ENCODE measurements at places on chromosomes 7 and 10. TPM values are rescaled to one million over a fixed set of nuclear protein-coding genes. Genes with fewer than 3 reads are reported as not detected.
A peak's percentile ranks its signal among the peaks of the same experiment; 100 is the strongest.

GRCh38 chr10:64010711-64011110, 489.5 kb downstream of the REEP3 start:
- no peak for DNase-seq
- H3K4me3 ChIP-seq: no peak overlapping the region
- H3K4me1 ChIP-seq: no peaks in the 10 kb centered on the region
- H3K27me3 ChIP-seq: peaks cover 37% of the 10 kb centered on the region
- H3K27ac ChIP-seq: no peak overlapping the region
- H3K36me3 ChIP-seq: no peaks in the 10 kb centered on the region

DNA sequence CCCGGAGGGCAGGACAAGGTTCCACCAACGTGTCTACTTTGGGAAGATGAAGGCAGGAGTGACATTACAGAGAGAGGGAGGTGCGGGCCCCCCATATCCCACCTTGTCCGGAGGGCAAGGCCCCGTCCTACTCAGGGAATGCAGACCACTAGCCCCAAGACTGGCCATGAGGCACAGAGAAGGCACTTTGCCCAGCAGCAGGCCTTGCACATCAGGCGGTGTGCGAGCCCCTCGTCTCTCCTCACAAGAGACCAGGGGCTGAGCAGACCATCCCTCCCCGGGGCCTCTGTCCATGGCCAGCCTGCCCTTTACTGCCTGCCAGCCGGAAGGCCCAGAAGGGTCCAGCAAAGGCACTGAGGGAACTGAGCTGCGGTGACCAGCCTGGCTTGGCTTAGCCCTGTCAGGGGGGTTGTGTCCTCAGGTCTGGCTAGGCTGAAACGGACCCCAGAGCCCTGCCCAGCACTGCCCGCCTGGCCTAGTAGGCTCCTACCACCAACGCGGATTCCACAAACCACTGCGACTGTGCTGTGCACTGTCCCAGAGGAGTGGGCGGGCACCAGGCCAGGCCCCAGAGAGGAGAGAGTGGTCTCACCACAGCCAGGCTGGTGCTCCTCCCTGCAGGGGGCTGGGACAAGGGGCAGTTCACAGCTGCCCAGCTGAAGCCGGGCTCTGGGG, 16.7 kb downstream of the CAMK2B start:
- no peaks in the 10 kb centered on the region for H3K4me1 ChIP-seq
- no peak overlapping the region for H3K4me3 ChIP-seq
- H3K36me3 ChIP-seq: no peaks in the 10 kb centered on the region
- no peak for DNase-seq
- peaks cover 81% of the 10 kb centered on the region for H3K27me3 ChIP-seq
- H3K27ac ChIP-seq: no peak overlapping the region

GRCh38 chr10:70832852-70833528, 17.2 kb downstream of the SGPL1 start:
- H3K27me3 ChIP-seq: no peaks in the 10 kb centered on the region
- DNase-seq: no peak
- H3K36me3 ChIP-seq: peaks cover 12% of the 10 kb centered on the region
- no peak overlapping the region for H3K27ac ChIP-seq
- no peak overlapping the region for H3K4me3 ChIP-seq
- peaks cover 47% of the 10 kb centered on the region for H3K4me1 ChIP-seq

GRCh38 chr7:113141803-113142202, 23.4 kb upstream of the SMIM30 start:
- H3K27me3 ChIP-seq: peaks cover 24% of the 10 kb centered on the region
- no peak for DNase-seq
- no peak overlapping the region for H3K4me3 ChIP-seq
- no peaks in the 10 kb centered on the region for H3K4me1 ChIP-seq
- H3K36me3 ChIP-seq: no peaks in the 10 kb centered on the region
- H3K27ac ChIP-seq: no peak overlapping the region

DNA sequence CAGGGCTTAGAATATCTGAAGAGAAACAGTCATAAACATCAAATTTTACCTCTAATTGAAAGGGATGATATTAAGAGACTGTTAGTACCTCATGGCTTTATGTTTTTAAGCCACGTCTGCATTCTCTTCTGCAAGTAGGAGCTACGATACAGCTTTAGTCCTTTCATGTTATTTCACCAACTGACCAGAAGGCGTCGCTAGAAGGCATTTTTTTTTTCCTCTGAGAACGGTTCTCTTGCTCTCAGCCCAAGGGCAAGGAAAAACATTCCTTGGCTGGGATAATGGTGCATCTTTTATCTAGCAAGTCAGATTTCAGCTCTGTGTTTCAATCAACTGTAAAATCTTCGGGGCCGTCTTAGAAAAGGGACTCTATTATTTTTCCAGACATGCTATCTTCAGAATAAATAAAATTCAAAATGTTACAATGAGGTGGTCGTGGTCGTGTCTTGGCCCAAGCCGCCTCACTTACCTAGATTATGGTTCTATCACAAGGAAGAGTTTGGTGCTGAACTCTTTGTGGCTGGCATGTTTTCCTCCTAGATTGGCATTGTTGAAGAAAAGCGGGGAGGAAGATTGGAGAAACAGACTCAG, 41.6 kb upstream of the LYZL2 start:
- H3K36me3 ChIP-seq: no peaks in the 10 kb centered on the region
- H3K27ac ChIP-seq: no peak overlapping the region
- H3K27me3 ChIP-seq: no peaks in the 10 kb centered on the region
- no peaks in the 10 kb centered on the region for H3K4me1 ChIP-seq
- DNase-seq: peak; percentile 54

GJD4 gene
- not detected for total RNA-seq

DPYSL4 gene
- total RNA-seq: not detected

LIPK gene
- total RNA-seq: not detected
